Activated T-cell treated with anti-CD3 and anti-CD28 coated beads, Interleukin-2, amount 50 U/mL, for 24 hours (primary cell): ENCODE measurements at places on chromosomes 12 and 14.
A peak's percentile ranks its signal among the peaks of the same experiment; 100 is the strongest.

GRCh38 chr14:105146976-105147635 lies 21.5 kb downstream of the JAG2 start:
- no peak for DNase-seq

DNA sequence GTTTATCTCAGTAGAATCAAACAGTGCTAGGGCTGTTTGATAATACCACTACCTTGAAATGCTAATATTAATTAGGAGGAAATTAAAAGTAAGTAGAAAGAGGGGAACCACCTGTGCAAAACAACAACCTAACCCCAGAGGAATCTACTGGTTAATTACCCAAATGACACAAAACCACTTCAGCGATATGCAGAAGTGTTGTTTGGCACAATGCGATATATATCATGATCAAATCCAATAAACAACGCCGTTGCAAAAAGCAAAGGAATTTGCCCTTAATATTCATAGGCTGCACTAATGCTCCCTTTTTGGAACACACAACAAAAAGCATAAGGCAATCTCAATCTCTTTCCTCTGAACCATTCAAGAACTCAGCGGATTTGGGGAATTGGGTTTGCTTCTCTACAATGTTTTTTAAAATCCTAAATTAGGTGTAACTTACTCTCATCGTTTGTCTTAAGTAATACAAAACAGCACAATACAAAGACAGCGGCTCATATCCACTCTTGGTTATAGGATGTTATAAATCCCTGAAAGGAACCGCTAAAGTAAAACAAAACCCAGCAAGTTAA lies 1.5 kb downstream of the MAP4K5 start:
- no peak for DNase-seq

- no peak for DNase-seq
Measured at GRCh38 chr12:94679554-94680195, 29.3 kb upstream of the TMCC3 start.

- DNase-seq, result no peak
Measured at GRCh38 chr12:39125566-39125965, 220.2 kb upstream of the CPNE8 start.

- no peak for DNase-seq
Measured at GRCh38 chr12:27260746-27261145, 16.7 kb downstream of the STK38L start.

DNA sequence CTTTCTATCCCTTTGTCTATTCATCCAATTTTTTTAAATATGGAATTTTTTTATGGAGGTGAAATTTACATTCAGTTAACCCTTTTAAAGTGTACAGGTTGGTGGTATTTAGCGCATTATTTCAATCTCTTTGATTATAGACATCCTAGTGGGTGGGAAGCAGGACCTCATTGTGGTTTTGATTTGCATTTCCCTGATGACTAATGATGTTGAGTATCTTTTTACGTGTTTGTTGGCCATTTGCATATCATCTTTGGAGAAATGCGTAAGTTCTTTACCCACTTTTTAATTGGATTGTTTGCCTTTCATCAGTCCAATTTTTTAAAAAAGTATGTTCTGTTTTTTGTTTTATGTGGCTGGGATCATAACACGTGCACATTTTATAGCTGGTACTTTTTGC lies 20.8 kb downstream of the PAPLN start:
- DNase-seq, result no peak

- DNase-seq, result no peak
Measured at GRCh38 chr12:108613548-108613947, 15.7 kb upstream of the TMEM119 start.

GRCh38 chr12:109760930-109761921 lies 47.6 kb downstream of the FAM222A start:
- DNase-seq, result peak; percentile 21

- DNase-seq, result no peak
Measured at GRCh38 chr12:11731455-11731854, 82.0 kb downstream of the ETV6 start.

DNA sequence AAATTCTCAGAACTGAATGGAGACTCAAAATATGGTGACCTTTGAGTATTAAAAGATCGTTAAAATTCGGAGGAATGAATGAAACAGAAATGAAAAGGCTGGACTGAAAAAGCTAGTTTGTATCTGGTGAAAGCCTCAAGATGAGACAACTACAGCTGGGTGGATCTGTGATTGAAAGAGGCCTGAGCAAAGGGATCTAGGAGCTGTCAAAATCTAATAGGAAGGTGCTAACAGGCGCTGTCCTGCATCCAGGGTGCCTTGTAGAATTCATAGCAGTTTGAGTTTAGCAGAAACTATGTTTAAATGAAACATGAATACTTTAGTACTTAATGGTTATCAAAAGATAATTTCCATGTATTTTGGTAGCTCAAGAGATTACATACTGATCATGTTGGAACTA lies 2.3 kb downstream of the YY1 start:
- no peak for DNase-seq

GRCh38 chr12:92439420-92439805 lies 263.4 kb upstream of the PLEKHG7 start:
- no peak for DNase-seq

DNA sequence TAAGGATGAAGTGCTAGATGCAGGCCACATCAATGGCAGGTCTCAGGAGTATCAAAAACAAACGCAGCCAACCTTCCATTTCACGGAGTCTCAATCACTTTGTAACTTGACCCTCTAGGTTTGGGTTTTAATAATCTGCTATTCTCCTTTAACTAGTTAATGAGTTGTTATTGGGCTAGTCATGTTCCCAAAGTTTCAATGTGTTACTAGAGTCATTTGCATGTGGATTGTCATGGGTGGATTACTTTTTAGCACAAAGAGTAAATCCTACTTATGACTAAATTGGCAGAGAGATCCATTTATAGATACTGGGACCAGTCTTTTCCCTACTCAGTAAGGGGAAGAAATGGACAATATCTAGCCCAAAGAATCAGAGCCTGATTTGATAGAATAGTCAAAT lies 151.0 kb downstream of the BCAT1 start:
- DNase-seq, result no peak

DNA sequence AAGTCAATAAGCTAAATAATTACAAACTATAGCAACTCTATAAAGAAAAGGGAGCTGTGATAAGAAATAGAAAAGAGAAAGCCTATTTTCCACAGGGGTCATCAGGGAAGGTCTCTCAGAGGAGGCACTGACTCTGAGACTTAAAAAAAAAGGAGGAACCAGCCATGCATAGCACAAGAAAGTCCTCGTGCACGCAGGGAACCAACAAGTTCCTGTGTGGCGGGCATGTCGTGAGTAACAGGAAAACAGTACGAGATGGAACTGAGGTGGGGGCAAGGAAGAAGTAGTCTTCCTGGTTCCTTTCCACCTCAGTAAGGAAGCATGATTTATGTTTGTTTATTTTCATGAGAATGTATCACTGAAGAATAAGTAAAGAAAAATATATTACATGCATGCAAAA lies 367.0 kb upstream of the TMEM132C start:
- no peak for DNase-seq

GRCh38 chr14:54555651-54556050 lies 11.3 kb upstream of the SAMD4A start:
- DNase-seq, result no peak

DNA sequence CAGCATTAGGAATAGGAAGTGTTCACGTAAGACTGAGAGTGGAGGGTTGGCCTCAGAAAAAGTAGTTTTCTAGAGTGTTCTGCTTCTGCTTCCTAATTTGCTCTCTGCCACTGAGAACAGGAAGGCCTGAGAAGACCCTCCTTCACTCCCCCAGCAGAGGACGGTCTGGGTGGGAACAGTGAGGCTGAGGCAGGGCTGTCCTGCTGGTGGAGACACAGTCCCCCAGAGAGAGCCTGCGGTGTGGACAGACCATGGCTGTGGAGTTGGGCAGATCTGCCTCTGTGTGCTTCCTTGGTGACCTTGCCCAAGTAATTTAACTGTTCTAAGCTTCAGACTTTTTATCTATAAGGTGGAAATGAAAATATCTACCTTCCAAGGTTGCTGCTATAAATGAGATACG lies 182.3 kb downstream of the DACT1 start:
- DNase-seq, result no peak

DNA sequence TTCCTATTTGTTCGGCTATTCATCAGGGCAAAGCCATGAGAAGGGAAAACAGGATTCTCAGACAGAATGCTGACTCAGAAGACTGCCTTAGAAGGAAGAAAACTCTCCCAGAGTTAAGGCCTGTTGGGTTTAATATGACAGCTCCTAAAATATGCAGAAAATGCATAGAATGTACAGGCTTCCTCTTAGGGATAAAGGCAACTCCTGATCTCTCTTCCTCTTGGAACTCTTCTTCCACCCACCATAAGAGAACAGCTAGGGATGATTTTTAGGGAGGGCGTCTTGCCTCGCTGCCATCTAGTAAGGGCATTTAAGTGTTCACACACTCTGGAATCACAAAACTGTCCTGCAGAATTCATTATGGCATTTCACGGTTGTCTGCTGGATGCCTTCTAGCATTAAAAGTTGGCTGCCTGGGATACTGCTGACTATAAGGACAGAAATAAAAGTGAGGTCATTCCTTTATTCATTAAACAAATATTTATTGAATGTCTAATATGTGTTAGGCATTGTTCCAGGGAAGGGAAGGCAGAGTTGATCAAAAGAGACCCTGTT lies 73.7 kb downstream of the DCAF5 start:
- DNase-seq, result no peak

DNA sequence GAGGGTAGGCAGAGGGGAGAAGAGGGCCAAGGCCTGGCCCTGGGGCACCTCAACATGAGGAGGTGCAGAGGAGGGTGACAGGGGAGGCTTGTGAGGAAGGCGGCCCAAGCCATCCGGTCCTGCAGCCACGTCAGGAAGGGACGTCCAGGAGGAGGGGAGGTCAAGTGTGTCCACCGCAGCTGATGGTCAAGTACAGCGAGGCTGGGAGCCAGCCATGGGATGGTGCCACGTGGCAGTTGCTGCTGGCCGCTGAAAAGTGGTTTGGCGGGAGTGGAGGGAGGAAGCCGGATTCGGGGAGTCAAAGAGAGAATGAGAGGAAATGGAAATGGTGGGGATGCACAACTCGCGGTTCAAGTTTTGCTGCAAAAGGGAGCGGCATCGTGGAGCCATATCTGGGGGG lies 41.2 kb downstream of the PRIMA1 start:
- no peak for DNase-seq

DNA sequence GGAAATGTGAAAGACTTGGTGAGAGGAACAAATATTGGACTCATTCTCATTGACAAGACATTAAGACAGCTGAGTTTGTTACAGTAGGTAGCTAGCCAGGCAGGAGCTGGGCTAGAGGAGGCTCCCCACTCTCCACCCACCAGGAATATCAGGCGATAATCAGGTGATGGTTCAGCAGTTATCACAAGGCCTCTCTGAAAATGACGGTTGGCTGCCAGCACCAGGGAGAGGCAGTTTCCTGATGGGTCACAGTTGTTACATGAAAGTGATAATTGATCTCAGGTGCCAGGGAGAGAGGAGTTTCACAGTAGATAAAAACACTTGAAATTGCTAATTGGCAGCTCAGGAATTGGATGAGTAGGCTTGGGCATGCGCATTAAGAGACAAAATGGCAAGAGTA lies 116.5 kb downstream of the TMTC2 start:
- no peak for DNase-seq

GRCh38 chr12:113534555-113534954 lies 62.9 kb upstream of the LHX5 start:
- DNase-seq, result no peak

DNA sequence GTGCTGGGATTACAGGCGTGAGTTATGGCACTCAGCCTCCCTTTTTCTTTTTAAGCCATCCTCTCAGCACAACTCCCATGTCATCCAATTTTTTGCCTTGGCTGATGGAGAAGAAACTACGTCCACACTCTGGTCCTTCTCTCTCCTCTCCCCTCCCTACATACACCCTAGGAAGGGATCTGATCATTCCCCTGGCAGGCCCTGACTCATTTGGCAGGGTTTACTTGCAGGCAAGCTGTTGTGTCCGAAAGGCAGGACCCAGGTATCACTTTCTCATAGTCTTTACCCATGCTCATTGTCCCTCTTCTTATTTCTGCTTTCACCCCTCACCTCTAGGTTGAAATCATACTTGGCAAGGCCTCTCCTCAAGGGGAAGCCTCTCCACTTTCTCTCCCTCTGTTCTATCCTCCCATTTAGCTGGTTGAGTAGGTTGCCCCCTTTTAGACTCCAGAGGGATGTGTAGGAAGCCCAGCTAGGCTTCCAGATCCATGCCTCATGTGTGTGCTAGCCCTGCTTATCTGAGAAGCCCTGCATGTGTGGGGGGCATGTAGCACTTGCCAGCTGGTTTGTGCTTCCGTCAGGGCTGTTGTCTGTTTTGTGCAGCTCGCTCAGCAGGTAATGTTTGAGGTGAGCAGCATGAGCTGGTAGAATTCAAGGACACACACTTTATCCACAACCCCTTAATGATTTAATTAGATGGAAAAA lies 14.8 kb downstream of the GPR19 start:
- DNase-seq, result no peak

DNA sequence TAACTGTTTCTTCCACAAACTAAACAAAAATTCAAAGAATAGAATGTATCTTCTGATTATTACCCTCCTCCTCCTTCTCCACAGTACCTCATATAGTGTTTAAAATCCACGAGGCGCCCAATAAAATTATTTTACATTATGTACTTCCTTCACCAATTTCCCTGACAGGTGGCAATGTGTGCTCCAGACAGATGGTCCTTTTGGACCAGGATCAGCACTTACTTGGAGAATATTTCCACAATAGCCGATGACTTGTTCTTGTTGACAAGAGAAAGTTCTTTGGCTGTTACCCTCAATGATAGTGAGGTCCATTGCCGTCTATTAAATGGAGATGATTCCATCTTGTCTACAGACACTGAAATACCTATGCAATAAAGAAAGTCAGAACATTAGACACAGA lies 34.9 kb downstream of the LIMA1 start:
- no peak for DNase-seq

- DNase-seq, result no peak
Measured at GRCh38 chr14:43411841-43412240, 1095.2 kb downstream of the FSCB start.

DNA sequence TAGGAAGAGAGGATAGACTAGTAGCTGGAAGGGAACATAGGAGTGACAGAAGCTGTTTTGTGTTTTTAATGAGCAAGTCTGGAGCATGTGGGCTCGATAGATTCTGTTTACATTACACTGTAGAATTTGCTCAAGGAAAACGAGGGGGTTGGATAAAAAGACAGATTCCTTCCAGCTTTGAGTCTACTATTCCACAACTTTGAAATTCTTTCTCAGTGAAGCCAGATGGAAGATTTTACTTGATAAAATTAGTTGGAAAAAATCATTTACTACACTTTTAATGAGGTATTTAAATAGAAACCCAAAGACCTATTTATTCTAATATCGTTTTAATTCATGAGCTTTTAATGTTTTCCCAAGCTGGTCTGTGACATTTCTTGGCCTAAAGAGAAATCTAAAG lies 19.5 kb upstream of the EPS8 start:
- no peak for DNase-seq

DNA sequence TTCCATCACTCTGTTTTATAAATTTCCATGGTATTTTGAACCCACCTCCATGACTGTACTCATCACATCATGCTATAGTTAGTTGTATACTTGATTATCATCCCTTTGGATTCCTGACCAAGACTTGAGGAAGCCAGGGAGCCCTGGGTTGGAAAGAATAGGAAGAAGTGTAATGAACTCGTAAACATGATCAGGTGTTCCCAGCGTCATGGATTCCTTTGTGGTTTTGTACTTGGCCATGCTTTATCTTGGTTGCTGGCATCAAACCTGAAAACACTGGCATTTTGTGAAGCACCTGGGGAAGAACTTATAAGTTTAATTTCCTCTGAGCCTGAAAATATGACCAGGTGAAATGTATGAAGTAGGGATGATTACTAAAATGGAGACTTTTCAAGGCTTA lies 76.4 kb downstream of the CHST11 start:
- DNase-seq, result no peak

- DNase-seq, result no peak
Measured at GRCh38 chr14:26538176-26538575, 59.7 kb downstream of the NOVA1 start.
